ENCODE measurements at places on chromosomes 2 and 18.

- no peak overlapping the region for H3K4me3 ChIP-seq
- H3K27ac ChIP-seq, result no peak overlapping the region
- no peak for DNase-seq
- no peaks in the 10 kb centered on the region for H3K27me3 ChIP-seq
- H3K36me3 ChIP-seq, result no peaks in the 10 kb centered on the region
- no peaks in the 10 kb centered on the region for H3K4me1 ChIP-seq
Measured at GRCh38 chr2:199468561-199469513, 11.1 kb upstream of the SATB2 start.

DNA sequence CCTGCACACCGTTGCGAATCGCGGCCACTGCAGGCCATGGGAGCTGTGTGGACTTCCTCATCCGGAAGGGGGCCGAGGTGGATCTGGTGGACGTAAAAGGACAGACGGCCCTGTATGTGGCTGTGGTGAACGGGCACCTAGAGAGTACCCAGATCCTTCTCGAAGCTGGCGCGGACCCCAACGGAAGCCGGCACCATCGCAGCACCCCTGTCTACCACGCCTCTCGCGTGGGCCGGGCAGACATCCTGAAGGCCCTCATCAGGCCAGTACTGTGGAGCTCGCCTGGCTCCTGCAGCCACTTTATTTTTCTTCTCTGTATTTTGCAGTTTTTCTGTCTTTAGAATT is 9.0 kb downstream of the ASB1 start:
- H3K4me3 ChIP-seq, result no peak overlapping the region
- no peak overlapping the region for H3K27ac ChIP-seq
- no peaks in the 10 kb centered on the region for H3K27me3 ChIP-seq
- H3K4me1 ChIP-seq, result no peaks in the 10 kb centered on the region
- no peak for DNase-seq
- H3K36me3 ChIP-seq, result peaks cover 28% of the 10 kb centered on the region

- H3K27ac ChIP-seq, result no peak overlapping the region
- no peak for DNase-seq
Measured at GRCh38 chr2:239366740-239367139, 34.1 kb downstream of the HDAC4 start.

- no peaks in the 10 kb centered on the region for H3K4me1 ChIP-seq
- no peak overlapping the region for H3K27ac ChIP-seq
- H3K27me3 ChIP-seq, result no peaks in the 10 kb centered on the region
Measured at GRCh38 chr2:105774781-105775337, 30.1 kb downstream of the NCK2 start.

Measured in Karpas-422 (cell line).